ENCODE measurements at places on chromosomes 6 and 20.

DNA sequence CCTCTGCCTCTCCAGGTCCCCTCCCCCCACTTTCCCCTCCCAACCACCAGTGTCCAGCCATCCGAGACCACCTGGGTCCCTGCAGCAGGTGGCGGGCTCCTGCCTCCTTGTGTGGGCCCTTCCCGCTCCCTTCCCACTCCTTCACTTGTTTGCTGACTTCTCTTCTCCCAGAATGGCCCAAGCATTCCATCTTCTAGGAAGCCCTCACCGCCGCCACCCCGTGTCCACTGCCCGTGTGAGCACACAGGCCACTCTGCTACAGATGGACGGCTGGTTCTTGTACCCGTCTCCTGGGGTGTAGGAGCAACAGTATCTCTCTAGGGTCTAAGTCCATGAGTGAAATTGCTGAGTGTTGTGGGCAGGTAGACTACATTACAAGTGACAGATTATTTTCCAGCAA lies 15.0 kb downstream of the BPHL start:
- DNase-seq = no peak

- no peak for DNase-seq
Measured at GRCh38 chr20:22160101-22160652, 424.2 kb downstream of the FOXA2 start.

DNA sequence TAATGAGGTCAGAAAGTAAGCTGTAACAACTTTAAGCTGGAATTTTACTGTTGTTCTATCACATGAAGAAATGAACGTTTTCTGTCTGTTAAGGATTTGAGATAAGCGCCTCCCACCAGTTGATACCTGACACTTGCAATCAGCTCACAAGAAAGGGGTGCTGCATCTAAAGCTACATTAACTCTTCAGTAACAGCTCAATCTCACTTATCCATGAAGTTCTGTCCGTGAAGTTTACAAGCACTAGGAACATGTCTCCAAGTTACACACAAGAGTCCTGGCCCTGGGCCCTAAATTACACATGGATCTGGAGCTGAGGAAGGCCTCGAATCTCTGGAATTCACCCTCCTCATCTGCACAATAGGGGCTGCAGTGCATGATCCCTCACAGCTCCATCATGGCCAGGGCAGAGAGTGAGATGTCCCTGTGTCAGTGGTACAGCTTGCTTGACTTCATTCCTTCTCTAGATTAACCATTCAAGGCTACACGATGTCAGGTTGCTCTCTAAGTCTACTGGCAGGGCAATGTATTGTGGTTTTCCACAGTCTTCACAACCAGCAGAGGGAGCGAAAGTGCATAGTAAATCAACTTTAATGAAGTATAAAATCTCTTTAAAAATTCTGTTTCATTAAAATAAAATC lies 182.4 kb upstream of the MCHR2 start:
- no peak for DNase-seq

GRCh38 chr6:64812138-64812537 lies 894.9 kb downstream of the EYS start:
- DNase-seq = no peak

DNA sequence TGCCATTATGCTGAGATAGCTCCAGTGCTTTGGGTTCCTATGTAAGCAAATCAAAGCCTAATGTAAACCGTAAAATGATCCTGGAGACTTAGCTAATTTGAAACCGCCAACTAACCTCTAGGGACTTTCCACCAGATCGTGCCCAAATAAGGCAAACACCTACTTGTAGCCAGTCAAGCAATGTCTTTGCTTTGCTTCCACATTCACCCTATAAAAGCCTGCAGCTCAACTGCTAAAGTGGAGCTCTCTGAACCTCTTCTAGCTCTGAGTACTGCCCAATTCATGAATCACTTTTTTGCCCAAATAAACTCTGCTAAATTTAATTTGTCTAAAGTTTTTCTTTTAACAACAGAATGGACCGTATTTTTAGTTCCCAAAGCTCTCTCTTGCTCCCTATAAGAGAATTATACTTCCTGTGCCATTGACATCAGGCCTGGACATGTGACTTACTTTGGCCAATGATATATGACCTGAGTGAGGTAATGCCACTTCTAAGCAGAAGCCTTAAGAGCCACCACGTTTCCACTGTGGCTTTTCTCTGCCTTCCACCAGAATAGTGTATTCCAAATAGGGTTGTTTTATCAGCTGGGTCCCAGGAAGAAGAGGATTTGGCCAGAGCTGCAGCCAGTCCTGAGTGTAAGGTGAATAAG lies 34.8 kb upstream of the PSMF1 start:
- DNase-seq = no peak

DNA sequence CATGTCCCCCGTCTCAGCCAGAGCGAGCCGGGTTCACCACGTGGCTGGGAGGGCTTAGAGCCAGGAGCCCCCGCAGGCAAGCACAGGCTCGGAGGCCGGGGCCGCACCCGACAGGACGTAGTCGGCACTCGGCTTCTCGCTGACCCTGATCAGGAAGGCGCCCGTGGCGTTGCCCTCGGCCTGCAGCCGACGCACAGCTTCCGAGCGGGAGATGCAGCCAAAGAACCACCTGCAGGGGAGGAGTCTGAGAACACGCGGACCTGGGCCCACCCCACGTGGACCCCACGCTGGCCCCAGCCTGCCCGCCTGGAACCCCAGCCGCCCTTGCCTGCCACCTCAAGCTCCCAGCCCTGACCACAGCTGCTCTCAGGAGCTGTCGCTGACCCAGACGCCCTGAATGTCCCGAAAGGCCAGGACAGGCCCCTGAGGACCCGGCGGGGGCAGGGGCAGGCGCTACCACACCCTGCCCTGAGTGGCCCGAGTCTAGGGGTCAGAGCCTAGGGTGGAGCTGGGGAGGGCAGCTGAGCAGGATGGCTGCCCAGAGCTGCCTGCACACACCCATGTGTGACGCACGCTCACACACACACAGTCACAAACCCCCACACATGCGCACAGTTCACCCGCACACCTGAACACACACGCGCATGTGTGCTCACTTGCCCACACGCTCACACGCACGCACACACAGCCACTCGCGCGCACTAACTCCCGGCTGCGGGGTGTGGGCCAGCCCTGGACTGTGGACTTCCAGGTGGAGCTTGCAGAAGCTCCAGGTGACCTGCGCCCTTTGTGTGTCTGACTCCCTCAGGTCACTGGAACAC lies 2.1 kb downstream of the PTK6 start:
- no peak for DNase-seq

DNA sequence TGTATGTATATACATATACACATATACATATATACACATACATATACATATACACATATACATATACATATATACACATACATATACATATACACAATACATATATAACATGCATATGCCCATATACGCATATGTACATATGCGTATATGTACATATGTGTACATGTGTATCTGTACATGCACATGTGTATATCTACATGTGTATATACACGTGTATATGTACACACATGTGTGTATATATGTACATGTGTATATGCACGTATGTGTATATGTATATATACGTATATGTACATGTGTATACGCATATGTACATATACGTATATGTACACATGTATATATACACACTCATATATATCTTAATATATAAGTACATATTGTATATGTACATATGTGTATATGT lies 60.3 kb downstream of the RGS17 start:
- no peak for DNase-seq

DNA sequence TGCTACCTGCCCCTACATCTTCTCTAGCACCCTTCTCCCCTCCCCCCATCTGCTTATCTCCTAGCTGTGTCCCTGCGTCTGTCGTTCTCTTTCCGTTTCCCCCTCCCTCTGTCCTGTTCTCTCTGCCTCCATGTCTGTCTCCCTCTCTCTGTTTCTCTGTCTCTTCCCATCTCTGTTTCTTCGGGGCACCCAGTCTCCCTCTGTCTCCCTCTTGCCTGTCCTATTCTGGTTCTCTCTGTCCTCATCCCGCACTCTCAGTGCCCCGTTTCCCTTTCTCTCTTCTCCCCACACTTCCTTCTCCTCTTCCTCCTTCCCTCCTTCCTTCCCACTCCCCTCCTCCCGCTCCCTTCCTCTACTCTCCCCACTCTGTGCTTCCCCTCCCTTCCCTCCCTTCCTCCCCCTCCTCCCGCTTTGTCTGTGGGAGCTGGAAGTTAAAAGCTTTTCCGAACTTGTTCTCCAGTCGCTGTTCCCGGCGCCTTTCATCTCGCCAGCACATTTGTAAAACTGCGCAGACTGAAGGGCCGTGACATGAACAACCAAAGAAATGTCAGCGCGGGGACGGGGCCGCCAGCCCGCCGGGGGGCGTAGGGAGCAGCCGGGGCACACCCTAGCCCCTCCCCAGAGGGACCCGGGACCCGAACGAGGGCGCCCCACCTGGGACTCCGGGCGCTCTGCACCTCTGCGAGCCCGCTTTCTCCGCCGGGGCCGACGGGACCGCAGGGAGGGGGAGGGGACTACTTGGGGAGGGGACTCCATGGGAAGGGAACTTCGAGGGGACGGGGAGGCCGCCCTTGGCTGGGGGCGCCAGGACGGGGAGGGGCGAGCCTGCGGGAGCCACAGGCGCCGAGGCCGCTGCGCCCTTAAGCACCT lies 4.0 kb upstream of the CDH22 start:
- peak; percentile 84 for DNase-seq

- DNase-seq = no peak
Measured at GRCh38 chr20:1418350-1418749, 25.5 kb upstream of the FKBP1A start.

DNA sequence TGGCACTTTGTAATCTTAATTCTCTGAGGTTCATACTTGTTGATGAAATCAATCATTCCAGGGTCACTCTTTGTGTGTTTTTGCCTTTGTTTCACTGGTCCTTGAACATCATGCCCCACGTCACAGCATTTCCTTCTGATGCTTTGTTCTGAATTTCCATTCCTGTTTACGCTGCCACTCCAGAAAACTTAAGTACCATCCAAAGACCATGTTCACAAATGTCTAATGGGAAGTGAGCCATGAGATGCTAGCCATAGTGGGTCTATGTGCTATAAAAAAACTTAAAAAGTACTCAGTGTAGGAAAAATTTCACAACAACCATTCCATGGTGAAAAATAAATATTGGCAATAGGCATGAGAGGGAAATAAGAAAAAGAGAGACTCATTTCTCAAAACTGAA lies 232.0 kb downstream of the IBTK start:
- DNase-seq = no peak

- no peak for DNase-seq
Measured at GRCh38 chr6:150710236-150710635, 110.6 kb downstream of the PLEKHG1 start.

- DNase-seq = no peak
Measured at GRCh38 chr6:167152862-167153261, 4.9 kb downstream of the GPR31 start.

DNA sequence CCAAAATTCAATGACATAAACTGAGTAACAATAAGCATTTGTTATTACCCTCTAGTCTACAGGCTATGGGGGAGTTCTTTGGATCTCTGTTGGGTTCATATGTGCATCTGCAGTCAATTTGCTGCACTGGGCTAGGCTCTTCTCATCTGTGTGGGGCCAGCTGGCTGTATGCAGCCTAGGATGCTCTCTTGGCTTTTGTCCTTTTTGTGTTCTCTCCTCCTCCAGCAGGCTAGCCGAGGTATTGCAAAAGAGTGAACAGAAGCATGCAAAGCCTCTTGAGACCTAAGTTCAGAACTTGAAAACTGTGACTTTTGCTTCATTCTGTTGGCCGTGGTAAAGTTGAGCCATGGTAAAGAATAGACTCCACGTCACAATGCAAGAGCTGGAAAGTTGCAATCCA lies 62.8 kb upstream of the FOXO3 start:
- peak; percentile 52 for DNase-seq

DNA sequence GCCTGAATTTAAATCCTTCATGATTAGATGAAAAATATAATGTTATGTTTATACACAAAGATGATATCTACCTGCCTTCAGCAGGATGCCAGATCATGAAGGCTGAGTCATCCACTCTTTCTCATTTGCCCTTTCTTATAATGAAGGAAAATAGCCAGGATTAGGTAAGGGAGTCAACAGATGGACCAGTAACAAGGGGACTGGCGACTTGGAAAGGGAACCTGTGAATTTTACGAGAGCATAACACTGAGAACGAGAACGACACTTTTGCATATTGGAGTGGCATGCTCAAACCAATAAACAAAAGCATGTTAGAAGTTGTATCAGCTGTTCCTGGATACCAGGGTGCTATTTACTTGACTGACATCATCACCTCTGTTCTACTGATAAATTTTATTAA lies 154.0 kb downstream of the LAMP5 start:
- no peak for DNase-seq

DNA sequence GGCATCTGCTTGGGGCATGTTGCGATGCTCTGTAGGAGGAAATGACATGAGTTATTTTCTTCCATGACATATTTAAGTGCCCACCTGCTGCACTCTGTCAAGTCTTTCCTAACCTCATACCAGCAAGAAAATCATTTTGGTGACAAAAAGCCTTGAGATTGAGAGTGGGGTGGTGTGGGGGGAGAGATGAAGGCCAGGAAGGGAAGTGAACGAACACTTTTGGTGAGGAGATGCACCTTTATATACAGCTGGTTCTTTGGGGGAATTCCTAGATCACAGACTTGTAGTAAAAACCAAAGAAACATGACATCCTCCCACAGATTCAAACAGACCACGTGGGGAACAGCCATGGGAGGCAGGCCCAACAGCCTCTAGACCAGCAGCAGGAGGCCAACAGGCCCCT lies 26.1 kb downstream of the NCOA5 start:
- DNase-seq = no peak

DNA sequence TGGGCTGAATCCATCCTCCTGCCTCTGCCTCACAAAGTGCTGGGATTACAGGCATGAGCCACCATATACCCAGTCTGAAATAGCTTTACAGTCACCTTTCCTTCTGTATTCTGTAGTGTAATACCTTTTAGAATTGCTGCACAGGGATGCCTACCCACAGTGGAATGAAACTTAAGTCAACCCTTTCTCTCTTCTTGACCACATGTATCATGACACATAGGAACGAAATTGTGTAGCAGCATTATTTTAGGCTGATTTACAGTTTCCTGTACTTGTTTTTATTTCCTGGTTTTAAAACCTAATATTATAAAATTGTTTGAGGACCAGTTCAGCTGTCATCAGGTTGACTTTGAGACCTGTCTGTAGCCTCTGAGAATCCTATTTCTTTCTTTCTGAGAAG lies 297.8 kb downstream of the ZFAND3 start:
- no peak for DNase-seq

Measured in H9 (cell line).